Stimulated activated CD4-positive, alpha-beta T cell treated with anti-CD3 and anti-CD28 coated beads, TNF-alpha, amount 100 ng/mL, for 24 hours (primary cell): ENCODE measurements at places on chromosomes 3 and 15.

DNA sequence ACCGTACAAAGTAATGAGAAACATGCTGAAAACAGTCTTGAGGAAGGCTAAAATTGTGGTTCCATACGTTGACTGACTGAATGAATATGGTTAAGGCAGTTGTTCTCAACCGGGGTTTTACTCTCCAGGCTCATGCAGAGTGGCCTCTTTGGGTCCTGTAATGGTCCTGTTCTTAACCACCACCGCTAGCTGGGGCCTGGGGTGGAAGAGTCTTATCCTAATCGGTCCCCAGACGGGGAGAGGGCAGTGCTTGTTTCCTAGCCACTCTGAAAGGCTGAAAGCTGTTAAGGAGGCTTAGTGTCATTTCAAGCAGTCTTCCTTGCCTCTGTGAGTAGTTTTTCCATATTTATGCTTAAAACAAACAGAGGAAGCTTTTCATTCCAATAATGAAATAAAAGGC, 32.0 kb downstream of the SELENOT start:
- DNase-seq: no peak

GRCh38 chr3:139541532-139542288, 2.2 kb upstream of the RBP1 start:
- DNase-seq: no peak

- no peak for DNase-seq
These were observed 36.0 kb downstream of the RFTN1 start for GRCh38 chr3:16477521-16477920.

- no peak for DNase-seq
These were observed 13.0 kb downstream of the NKTR start for GRCh38 chr3:42613462-42613861.

GRCh38 chr3:22979581-22979980, 223.5 kb upstream of the UBE2E2 start:
- no peak for DNase-seq

GRCh38 chr3:166554023-166554422, 716.8 kb upstream of the BCHE start:
- DNase-seq: no peak

DNA sequence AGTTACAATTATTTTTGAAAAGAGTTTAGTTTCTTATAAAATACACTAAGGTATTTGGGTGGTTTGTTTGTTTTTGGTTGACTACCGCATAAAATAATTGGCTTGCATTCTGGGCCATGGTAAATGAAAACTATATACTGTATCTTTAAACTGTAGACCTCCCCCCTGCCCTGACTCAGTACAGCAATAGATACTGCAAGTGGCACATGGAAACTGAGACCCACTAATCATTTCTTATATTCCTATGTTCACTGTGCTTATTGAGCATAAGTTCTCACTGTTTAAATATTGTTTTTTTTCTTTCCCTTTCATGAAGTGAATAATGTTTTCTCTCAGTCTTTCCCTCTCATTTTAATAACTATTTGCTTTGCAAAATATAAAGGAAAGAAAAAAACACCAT, 45.8 kb downstream of the RASA2 start:
- DNase-seq: no peak

DNA sequence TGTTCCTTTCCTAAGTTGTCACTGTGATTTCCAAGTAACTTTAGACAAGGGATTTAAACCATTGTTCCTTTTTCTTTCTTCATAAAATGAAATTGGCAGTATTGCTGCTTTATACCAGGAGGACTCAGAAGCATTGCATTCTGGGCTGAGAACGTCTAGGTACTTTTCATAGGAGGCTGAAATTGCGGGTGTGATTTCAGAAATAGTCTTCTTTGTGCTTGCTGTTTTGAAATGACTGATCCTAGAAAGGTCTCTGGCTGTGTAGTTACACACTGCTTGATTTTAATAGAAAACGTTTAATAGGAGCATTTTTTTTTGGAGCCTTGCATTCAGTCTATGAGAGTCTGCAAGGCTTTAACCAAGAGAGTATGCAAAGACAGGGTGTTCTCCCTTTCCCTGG, 56.3 kb downstream of the PPM1L start:
- DNase-seq: no peak

- no peak for DNase-seq
These were observed 17.5 kb downstream of the SENP8 start for GRCh38 chr15:72135719-72136118.

- DNase-seq: no peak
These were observed 8.2 kb downstream of the TPM1 start for GRCh38 chr15:63050731-63051155.

- no peak for DNase-seq
These were observed 260.1 kb downstream of the TUSC7 start for GRCh38 chr3:116969646-116970045.

GRCh38 chr15:52180196-52180835, 10.9 kb downstream of the GNB5 start:
- DNase-seq: no peak

- no peak for DNase-seq
These were observed 287.2 kb downstream of the CGGBP1 start for GRCh38 chr3:87771337-87772192.

DNA sequence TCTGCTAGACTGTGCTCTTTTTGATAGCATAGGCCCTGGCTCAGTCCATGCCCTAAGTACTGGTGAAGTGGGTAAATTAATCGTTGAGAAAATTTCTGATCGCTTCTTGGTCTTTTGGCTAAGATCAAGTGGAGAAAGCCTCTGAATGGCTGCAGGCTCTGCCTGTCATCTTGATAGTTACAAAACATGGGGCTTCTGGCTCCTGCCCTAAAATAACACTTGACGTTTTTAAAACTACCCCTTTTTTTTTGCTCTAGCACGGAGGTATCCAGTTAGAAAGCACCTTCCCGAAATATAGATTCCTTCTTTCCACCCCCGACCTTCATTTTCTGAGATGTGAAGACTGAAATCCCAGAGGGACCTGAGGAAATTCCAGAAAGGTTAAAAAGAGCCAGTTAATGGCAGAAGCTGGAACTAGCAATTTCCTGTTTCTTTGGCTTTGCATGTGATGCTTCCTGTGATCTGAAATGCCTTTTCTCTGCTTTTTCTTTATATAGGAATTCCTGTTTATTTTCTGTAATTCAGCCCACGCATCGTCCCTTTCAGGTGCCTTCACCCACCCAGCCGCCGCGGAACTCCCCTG, 799 bp upstream of the C2CD4B start:
- no peak for DNase-seq
